Epithelial cell of proximal tubule (primary cell): ENCODE measurements at places on chromosomes 2 and 18.

- DNase-seq, result no peak
Observed at GRCh38 chr2:46047290-46047689, 249.9 kb upstream of the EPAS1 start.

DNA sequence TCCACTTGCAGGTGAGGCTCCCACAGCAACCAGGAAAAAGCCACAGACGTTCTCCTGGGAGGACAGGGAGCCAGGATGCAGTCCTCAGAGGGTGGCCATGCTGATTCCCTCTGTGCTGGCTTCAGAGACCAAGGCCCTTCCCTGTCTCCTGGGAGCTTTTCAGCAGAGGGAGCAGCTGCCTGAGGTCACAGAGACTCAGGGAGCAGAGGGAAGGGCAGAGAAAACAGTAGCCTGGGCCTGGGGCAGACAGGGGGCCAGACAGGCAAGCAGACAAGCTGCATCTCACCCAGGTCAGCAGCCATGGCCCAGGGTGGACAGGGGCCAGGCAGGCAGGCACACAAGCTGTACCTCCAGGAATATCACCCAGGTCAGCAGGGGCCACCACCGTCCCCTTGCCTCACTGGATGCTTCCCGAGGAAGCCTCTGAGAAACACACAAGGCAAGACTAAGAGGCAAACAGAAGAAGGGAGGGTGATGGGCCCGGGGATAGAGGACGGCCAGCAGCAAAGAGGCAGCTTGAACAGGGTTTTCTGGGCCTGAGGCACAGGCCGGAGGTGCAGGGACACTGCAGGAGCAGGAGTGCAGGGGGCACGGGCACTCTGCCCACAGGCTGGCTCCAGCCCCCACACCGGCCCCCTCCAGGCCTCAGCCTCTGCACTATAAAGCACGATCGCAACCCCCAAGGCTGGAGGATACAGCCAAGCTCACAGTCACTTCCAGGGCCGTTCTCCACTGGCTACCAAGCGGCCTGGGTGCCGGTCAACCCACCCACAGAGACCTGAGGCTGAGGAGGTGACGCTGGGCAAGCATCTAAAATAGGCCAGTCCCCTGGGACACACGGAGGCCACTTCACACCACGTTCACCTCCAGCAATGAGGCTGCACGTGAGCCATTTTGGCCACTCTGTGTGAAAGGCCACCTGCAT, 6.1 kb downstream of the SLC66A2 start:
- no peak for DNase-seq

GRCh38 chr18:3263132-3263700, 1.3 kb downstream of the MYL12B start:
- no peak for DNase-seq

GRCh38 chr18:22088029-22088428, 81.4 kb upstream of the GATA6 start:
- peak; percentile 65 for DNase-seq

- no peak for DNase-seq
Observed at GRCh38 chr2:23401427-23402204, 16.6 kb downstream of the KLHL29 start.

DNA sequence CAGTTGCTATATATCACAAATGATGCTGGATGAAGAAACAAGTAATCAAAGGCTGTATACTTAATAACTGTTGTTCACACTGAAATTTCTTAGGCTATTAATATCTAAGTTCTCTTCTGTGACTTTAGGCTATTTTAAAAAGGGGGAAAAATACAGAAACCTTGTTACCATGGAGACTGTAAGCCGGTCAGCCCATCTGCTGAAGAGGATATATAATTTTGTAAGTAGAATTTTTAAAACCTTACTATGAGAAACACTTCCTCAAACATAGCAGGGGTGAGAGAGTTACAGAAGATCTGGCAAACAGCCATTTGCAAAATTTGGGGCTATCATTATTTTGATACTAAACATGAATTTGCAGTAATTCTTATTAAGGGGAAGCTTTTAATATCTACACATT, 27.8 kb downstream of the CACNB4 start:
- DNase-seq, result no peak

GRCh38 chr2:238022594-238023157, 38.1 kb upstream of the SCLY start:
- DNase-seq, result no peak

- DNase-seq, result no peak
Observed at GRCh38 chr2:73091696-73092095, 20.2 kb upstream of the SFXN5 start.

GRCh38 chr2:197798187-197798586, 6.2 kb upstream of the PLCL1 start:
- DNase-seq, result no peak

- no peak for DNase-seq
Observed at GRCh38 chr2:197278799-197279763, 31.5 kb downstream of the ANKRD44 start.

- DNase-seq, result no peak
Observed at GRCh38 chr2:20677301-20678085, 10.5 kb downstream of the GDF7 start.

DNA sequence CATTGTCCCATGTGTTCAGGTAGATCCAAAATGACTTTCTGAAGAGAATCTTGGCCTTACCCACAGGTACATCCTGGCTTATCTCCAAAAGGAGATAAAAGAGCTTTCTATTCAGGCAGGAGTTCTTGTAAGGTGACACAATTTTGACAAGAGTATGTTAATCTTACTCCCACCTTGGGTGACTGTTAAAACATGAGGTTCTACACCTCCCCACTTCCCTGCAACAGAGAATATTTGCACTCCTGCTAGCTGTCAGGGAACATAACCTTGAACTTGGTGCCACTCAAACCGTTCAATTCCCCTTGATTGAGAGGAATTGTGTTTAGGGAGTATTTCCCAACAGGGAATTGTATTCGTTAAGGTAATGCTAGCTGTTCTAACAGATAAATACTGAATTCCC, 372.5 kb upstream of the KLHL29 start:
- DNase-seq, result no peak

DNA sequence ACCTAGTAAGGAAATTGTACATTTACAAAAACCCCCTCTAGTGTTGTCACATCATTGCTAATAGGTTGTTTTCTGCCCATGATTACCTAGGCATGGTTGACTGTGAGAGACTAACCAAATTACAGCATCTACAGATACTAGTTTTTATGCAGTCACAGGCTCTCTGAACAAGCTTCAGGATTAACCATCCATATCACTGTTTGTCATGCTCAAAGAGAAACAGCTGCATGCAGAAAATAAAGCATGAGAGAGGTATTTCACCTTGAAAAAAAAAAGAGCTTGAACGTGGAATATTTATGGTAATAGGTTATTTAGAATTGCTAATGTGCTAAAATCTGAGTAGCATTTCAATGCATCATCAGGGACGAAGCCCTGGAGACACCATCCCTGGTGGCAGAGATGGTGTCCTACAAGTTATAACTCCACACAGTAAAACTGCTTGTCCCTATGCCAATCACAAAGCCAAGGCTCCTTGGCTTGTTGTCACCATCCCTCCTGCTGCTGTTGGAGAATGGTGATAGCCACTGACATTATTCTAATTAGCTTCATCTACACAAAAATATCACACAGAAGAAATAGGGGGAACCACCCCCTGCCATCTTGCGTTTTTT, 5.4 kb downstream of the NEB start:
- DNase-seq, result no peak

DNA sequence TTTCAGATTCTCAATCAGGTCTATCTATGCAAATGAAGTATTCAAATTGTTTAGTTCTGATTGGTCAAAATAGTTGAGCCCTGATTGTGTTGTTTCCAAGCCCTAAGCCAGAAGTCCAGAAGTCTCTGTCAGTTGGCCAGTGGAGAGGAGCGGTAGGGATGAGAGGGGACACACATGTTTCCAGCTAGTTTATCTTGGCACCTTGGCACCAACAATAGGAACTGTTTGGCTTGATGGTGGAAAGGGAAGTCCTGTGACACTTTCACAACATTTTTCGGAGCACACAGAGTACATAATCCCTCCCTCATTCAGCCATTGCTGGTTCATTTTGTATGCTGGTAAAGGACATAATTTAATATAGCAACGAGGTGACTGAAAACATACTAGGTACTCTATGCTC, 1661.6 kb downstream of the SUCLG1 start:
- no peak for DNase-seq

- DNase-seq, result no peak
Observed at GRCh38 chr2:39476524-39476923, 39.4 kb upstream of the MAP4K3 start.

DNA sequence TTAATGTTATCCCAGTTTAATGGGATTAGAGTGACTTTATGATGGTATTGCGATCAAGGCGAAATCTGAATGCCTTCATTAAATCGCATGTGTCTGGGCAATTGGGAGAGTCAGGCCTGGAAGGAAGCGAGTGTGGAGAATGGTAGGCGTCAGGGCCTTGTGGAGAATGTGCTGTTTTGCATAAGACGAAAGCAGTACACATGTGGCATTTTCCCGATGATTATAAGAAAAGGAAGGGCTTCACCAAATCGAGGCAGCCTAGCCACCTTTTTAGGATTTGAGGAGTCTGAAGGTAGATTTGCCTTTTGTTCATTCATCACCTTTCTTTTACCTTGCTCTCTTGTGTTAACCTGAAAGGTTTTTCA, 1.0 kb downstream of the ZNF532 start:
- DNase-seq, result no peak

- no peak for DNase-seq
Observed at GRCh38 chr2:128420776-128421175, 102.1 kb upstream of the HS6ST1 start.

DNA sequence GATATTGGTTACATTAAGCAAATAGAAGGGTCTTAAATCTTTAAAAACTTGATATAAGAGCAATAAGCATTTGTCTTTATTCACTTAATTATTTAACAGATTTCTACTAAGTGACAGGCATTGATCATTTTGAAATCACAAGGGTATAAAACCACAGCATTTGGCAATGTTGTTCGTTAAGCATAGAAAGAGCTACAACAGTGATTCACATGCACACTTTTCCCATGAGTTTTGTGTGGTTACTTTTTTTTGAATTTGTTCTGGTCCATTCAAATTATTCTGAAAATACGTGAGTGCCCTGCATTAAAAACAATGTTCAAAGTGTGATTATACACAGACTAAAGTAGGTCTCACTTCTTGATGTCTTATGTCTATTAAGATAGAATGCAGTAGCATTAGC, 52.2 kb downstream of the LYPD6B start:
- no peak for DNase-seq

DNA sequence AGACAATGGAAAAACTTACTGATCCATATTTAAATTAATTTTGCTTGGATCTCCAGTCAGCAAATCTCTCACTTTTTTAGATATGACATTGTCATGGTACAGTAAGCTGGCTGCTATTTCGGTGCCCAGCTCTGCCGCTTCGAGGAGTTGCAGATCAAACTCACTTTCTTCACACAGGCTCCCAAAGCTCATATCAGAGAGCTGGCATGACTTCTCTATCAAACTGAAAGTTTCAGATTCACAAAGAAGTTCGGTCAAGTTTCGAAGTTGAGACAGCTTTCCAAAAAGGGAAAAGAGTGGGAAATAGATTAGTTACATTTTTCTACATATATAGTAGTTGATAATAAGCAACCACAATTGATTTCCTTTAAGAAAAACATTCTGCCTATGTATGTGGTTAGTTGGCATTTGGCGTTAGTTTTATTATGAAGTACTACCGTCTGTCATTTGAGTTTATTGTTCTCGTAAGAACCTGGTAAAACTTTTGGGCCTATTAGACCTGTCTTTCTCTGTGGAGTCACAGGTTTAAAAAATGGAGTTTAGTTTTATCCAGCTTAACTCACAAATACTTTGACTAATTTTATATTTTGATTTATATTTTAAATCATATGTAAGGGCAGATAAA, 118.8 kb downstream of the ABCA12 start:
- no peak for DNase-seq

DNA sequence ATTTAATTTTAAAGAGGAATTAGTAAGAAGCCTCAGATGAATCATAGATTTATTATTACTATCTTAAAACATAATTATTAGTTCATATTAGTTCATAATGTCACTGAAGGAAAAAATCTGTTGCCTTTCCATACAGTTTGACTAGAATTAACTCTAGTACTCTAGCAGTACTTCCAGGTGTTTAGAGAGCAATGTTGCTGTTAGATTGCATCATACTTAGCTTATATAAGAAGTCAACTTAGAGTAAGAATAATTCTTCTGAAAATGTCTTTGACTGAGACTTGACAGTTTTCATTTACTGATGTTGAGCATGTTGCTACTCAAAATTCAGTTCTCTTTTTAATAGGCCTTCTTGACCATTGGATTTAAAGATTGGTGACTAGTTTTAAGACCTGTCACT, 4.7 kb downstream of the RAB3GAP1 start:
- no peak for DNase-seq

DNA sequence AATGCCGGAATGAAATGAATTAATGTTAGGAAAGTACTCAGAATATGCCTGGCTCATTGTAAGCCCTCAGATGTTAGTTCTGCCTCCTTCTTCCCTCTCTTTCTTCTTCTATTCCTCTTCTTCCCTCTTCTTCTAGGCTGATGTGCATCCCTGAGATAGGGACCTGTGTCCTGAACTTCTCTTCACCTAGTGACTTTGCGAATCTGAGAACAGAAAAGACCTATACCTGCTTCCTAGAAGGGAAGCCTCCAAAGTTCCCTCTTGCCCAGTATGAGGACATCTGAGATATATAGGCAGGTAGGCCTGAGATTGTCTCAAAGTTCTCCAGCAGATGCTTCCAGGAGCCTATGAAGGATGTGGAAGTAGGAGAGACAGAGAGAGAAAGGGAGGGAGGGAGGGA, 8.1 kb upstream of the CYP27A1 start:
- no peak for DNase-seq

DNA sequence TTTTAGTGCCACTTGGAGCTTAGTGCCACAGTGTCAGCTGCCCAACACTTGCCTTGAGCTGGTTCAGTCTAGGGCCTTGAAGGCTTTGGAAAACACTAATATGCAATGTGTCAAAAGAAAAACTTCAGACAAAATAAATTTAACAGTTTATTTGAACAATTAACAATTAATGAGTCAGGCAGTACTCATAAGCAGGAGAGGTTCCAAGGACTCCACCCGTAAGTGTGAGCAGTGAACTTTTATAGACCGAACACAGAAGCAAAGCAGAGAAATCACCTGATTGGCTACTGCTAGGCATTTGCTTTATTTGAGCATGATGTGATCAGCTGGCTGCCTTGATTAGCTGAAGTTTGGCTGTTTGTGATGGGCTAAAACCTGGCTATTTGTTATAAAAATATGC, 49.5 kb upstream of the TBC1D8 start:
- DNase-seq, result no peak

DNA sequence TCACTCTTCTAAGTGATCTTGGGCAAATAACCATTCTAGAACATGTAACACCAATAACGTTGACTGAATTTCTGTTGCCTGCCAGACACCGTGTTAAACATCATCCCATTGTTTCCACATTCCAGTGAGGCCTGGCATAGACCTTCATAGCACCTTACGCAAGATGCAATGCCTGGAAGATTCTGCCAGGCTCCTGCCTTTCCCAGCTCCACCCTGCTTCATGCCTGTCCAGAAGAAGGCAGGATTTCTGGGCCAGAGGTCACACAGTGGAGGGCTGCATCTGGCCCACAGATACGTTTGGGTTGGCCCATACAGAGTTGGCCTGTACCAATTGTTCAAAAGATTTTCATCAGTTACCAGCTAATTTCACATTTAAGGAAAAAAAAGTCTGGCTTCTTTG, 46.3 kb downstream of the EN1 start:
- peak; percentile 2 for DNase-seq
